Brain microvascular endothelial cell (primary cell): ENCODE measurements at places on chromosomes 6 and 20.

- peak; percentile 0 for DNase-seq
Measured at GRCh38 chr6:76026101-76026500, 46.4 kb downstream of the IMPG1 start.

DNA sequence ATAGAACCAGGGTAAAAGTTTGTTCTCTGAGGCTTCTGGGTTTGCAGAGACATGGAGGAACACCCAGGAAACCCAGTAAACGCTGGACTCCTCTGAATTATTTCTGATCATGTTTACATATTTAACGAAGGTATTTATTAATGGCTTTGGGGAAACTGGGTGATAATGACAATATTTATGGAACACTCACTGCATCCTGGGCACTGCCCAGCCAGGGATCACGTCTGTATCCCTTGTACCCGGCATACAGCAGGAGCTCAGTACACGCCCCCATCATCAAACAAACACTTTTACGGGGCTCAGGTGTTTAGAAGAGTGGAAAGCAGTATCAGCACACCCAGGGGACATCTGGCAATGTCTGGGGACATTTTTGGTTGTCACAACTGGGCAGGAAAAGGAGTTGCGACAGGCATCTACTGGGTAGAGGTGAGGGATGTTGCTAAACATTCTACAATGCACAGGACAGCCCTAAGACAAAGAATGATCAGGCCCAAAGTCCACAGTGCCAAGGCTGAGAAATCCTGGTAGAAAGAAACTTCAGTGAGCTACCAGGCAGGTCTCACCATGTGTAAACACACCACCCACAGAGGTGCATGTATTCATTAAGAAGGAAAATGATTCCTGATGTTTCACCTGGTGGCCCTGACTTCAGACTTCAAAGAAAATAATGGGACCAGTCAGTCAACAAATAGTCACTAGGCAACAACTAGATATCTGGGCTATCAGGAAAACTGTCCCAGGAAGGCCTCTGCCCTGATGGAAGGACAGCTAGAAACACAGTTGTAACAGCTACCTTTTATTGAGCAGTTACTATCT, 35.3 kb downstream of the ZMYND8 start:
- DNase-seq, result no peak

- no peak for DNase-seq
Measured at GRCh38 chr6:119002069-119002468, 67.1 kb upstream of the MCM9 start.

- peak; percentile 25 for DNase-seq
Measured at GRCh38 chr20:5065166-5065878, 54.4 kb downstream of the PCNA start.

- peak; percentile 11 for DNase-seq
Measured at GRCh38 chr20:24837781-24838450, 111.2 kb upstream of the CST7 start.

DNA sequence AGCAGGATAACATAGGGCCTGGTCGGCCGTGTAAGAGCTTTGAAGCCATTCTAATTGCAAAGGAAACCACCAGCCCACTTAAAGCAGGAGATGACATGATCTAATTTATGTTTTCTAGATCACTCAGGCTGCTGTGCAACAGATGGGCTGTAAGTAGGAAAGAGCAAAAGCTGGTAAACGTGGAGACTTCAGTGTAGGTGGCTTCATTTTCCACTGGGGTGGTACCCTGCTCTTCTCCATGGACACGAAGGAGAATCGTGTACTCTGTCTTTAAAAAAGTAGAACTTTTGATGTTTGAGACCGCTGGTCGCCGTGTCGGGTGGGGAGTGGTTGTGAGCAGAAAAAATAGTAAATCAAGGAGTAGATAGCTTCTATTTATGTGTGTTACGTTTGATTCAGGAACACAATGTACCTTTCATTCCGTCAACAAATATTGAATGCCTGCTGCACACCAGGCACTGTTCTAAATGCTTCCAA, 6.4 kb downstream of the CASS4 start:
- no peak for DNase-seq

DNA sequence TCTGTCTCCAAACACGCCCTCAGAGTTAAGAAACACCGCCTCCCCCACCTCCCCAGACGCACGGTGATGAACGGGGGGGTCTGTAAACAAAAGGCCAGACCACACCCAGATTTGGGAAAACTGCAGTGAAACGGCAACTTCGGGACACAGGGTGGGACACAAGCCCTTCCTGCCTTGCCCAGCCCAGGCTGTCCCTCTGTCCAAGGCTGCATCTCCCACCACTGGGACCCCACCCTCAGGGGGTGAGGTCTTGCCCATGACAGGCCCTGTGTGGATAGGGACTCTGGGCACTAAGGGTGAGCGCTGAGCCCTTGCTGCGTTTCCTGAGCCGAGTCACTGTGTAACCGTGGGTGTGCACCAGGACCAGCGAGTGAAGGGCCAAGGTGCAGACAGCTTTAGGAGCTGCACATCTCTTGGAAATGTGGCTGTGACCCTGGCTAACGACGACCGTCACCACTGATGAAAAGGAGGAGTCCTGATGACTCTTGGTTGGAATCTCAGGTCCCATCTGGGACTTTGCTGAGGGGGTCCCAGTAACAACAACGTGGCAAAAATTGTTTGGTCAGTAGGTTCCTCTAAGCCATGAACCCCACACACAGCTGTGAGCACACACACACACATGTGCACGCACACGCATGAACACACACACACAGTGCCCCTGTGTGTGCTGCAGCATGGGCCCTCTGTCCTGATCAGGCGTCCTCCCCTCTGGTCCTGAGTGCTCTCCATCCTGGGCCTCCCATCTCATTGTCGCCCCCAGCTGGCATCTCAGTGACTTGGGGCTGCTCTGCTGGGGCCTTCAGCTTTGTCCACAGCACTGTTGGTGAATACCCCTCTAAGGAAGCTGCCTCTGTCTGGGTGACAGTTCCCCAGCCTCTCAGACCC, 100.6 kb downstream of the RAMACL start:
- no peak for DNase-seq

DNA sequence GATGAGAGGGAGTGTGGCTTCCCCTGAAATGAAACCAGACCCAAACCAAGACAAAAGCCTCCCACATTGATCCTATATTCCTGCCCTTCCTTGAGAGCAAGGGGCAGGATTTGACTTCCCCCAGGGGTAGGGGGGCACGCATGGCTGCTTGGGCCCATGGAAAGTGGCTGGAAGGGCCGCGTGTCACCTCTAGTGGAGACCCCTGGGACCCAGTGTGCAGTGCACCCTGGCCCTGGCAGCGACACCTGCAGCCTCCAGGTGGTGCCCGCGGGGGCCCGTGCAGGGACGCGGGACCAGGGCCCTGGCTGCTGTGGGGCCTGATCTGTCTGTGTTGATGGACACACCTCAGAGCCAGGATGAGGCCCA, 18.0 kb upstream of the SLCO4A1 start:
- no peak for DNase-seq

DNA sequence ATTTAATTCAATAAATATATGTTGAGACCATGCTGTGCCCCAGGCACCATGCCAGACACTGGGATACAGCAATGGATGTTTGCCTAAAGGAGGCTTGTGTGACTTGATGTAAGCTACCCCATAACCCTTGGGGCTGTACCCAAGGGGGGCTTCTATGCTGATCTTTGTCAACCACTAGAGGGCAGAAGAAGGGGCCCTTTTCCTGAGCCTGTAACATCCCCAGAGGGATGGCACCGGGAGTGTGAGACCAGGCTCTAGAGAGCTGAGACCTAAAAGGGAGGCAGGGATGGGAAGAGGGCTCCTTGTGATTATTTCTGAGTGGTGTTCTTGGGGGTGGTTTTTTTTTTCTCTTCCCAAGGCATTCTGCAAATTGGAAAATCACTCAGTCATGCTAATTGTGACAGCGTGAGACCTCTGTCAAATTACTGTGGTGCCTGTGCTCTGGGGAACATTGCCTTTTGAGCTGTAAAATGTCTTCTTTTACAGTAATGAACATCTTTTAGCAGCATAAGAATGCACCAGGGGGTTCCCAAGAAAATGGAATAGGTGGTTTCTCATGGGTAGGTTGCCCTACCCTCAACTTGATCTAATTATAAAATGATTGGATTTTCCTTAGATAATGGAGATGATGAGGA, 138.7 kb upstream of the SLC24A3 start:
- DNase-seq, result no peak

DNA sequence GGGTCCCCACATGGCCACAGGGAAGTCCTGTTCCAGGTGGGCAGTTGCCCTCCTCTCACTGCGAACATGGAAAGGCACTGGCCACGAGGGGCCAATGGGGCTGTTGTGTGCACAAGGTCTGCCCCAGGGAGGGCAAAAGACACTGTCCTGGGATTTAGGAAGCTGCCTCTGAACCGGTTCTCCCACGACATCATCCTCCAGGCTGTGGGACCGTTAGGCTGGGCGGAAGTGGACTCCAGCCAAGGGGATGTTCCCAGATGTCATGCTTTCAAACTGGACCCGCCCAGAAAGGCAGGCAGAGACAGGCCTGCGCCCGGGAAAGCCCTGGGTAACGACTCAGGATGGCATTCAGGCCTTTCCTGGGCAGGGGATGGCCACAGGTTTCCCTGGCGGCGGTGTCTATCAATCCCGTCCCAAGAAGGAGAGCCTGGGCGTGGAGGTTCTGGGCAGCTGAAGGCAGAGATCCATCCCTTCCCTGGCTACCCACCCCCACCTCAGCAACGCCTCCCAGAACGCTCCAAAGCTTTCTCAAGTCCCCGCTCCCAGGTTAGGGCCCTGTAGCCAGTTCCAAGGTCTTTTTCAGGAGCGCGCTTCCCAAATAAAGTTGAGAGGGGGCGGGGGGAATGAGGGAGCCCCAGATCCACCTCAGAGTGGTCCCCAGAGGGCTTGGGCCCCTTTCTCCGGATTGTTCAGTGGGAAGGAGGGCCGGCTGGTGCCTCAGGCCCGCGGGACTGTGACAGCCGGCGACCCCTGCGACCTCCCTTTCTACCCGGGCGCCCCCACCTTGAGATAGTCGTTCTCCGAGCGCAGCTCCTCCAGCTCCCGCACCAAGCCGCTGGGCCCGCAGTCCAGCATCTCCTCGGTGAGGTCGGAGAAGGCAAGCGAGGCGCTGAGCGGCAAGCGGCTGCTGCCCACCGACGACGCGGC, 13.8 kb upstream of the TLDC2 start:
- peak; percentile 70 for DNase-seq

- DNase-seq, result no peak
Measured at GRCh38 chr6:3429211-3429610, 27.6 kb downstream of the SLC22A23 start.

DNA sequence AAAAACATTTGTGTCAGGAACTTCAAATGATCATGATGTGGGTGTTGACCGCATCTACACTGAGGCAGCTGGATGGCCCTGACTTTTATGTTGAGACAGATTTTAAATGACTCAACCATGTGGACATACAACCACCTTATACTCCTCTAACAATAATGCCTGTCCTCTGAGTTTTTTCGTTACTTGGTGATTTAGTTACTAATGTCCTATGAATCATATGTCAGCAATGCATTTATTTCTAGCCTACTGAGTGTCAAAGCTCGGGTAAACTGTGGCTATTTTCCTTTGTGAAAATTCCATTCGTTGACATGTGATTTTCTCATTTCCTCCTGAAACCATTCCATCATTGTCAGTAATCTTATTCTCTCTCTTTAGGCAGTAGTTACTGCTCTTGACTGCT, 38.9 kb upstream of the NKX2-4 start:
- DNase-seq, result peak; percentile 88
